Cortex of kidney (tissue), 1 donor: ENCODE measurements at places on chromosomes 2 and 18.

DNA sequence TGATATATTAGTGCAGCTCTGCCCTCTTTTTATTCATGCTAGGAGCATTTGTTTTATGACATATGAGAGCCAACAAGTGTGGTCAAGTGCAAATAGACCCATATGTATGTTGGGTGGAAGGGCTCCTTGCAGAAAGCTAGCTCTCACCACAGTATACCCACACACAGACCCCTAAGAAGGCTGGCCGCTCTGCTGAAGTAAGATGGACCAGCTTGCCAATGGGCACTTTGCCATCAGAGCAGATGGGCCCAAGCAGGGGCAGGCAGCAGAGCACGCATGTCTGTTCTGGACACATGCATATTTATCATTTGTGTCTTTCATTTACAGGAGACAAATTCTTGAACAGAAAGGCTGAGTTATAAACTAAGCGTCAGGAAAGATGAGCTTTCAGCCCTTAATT is 187.5 kb upstream of the DTNA start:
- DNase-seq = no peak

DNA sequence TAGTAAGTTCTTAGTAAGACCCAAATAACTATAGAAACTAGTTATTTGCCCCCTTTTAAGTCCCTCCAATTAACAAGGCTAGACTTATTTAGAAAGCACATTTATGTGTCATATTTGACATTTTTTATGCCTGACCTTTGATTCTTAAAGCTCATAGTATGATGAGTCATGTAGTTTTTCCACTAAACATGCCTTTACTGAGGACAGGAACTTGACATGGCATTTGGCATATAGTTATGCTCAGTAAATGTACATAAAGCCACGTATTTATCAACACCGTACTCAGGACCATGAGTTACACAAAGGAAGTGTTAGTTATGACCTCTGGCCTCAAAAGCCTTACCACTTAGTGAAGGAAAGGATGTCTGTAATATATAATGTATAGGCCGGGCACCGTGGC is 78.9 kb downstream of the GNAL start:
- no peak for DNase-seq

DNA sequence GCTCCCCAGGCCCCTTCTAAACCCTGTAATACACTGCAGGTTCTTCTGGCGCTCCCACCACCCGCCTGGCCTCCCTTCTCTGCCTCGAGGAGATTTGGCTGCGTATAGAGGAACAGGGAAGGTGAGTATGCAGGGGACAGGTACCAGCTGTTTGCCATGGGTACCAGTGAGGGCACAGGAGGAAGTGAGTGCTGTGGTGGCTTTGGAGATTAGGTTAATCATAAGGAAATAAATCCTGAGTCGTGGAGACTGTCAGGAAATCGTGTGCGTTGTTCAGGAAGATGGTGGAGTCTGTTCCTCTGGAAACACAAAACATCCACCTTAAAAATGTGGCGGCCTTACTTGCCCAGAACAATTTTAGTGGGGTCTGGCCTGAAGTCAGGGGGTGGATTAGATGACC is 230.4 kb downstream of the FAM210A start:
- DNase-seq = no peak

DNA sequence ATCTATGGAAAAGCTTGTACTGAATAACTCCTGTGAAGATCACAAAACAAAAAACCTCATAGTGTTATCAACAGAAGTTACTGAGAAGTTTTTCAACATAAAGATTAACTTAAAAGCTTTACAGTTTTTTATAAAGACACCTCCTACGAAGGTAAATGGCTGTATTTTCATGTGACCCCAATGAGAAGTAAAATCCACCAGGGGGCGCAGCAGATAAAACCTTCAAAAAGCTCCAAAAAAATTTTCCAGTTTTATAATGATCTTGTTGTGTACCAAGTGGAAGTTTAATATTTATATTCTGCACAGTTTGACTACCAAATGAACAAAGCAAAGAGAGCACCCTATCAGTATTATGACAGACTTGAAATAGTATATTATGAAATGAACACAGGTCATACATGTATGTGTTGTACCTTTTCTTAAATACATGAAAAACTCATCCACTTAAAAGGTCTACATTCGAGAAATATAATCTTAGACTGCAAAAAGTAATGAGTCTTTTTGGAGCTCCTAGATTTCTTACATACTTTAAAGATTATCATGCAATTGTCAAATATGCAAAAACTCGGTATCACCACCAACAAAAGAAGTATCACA is 38.5 kb downstream of the PNO1 start:
- DNase-seq = no peak

- DNase-seq = no peak
Observed at GRCh38 chr18:43277164-43277600, at the start of gene SYT4. TSS of gene SYT4 (minus strand) at chr18:43277490. CDS start at chr18:43277281, 209 bp downstream.

DNA sequence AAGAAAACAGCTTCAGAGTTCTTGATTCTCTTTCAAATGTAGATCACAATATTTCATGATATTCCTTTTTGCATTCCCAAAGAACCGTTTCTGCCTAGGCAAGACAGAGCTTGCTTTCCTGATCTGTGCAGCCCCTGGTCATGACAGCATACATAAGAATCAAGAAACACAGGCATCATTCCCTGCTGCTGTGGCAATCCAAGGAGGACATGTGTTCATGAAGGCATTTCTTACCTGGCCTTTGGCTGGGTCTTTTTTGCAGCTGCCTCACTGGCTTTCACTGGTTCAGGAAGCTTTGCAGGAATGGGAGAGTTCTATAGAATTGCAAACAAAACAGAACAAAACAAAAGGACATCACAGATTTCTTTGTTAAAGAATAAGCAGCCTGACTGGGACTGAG is 87.6 kb upstream of the NFU1 start:
- no peak for DNase-seq

DNA sequence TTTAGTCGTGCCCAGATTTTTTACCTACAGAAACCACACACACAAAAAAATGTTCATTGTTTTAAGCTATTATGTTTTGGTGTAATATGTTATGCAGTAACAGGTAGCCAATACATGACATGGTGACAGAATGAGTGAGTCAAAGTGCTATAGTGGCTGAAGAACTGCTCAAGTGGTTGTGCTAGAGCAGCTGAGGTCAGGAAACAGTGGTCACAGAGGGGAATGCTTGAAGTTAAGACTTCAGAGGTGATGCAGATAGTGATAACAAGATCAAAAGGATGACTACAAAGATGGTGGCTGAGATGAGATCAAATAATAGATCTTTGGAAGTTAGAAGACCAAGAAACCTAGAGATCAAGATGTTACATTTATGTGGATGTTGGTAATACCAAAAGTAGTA is 174.3 kb downstream of the KCNE4 start:
- DNase-seq = no peak

GRCh38 chr2:202425036-202425435 is 48.9 kb downstream of the BMPR2 start:
- no peak for DNase-seq

DNA sequence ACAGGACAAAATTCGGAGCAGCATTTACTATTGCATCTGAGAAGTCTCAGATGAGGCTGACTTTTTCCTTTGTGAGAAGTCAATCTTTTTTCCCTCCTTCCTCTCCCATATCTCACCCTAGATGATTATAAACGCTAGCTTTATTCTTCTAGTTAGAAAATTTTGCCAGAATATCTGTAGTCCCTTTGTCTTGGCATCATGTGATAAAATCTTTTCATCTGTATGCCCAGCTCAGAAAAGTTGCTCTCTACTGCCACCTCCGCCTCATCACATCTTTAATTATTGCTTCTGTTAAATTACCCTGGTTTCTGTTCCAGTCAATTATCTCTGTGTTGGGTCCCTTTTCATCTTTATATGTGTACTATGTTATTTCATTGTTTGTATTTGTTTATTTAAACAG is 210.8 kb upstream of the SLC35G4 start:
- DNase-seq = no peak

GRCh38 chr2:127169066-127169660 is 50.9 kb downstream of the CYP27C1 start:
- DNase-seq = no peak

- no peak for DNase-seq
Observed at GRCh38 chr2:43389581-43390466, 163.4 kb upstream of the ZFP36L2 start.
